T-helper 1 cell (primary cell): ENCODE measurements at places on chromosomes 5 and 9.

- DNase-seq, result no peak
Observed at GRCh38 chr9:97987487-97987886, 4.3 kb downstream of the ANP32B start.

- no peak for DNase-seq
Observed at GRCh38 chr5:180466316-180466715, 27.9 kb upstream of the CNOT6 start.

GRCh38 chr9:136522314-136523237 is 23.3 kb downstream of the NOTCH1 start:
- DNase-seq, result no peak

DNA sequence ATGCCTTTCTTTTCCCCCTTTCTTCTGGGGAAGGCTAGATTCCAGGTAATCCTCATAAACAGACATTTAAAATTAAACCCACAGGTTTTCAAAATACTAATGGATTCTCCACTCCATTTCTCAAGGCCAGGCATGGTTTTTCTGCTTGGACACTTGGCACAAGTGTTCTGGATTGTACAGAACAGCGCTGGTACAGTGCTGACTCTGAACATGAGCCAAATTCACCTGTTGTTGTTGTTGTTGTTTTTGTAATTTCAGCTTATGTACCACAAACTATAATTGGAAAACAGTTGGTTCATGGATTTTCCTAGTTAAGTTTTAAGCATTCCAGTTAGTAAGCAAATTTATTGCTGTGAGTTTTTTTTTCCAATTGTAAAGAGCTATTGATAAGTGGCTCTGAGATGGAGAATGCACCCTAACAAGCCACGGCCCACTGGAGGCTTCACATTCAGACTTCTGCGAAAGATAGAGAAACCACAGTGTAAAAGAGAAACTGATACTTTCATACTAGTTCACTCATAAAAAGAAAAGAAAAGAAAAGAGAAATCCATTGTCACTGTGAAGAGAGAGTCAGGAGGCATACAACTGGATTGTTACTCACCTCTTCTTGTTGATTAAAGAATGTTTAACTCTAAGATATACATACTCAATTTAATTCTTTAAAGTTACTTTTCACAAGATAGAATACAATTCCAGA is 16.2 kb upstream of the ITGA1 start:
- DNase-seq, result no peak

GRCh38 chr5:73151766-73152410 is 21.1 kb upstream of the TMEM174 start:
- DNase-seq, result no peak

DNA sequence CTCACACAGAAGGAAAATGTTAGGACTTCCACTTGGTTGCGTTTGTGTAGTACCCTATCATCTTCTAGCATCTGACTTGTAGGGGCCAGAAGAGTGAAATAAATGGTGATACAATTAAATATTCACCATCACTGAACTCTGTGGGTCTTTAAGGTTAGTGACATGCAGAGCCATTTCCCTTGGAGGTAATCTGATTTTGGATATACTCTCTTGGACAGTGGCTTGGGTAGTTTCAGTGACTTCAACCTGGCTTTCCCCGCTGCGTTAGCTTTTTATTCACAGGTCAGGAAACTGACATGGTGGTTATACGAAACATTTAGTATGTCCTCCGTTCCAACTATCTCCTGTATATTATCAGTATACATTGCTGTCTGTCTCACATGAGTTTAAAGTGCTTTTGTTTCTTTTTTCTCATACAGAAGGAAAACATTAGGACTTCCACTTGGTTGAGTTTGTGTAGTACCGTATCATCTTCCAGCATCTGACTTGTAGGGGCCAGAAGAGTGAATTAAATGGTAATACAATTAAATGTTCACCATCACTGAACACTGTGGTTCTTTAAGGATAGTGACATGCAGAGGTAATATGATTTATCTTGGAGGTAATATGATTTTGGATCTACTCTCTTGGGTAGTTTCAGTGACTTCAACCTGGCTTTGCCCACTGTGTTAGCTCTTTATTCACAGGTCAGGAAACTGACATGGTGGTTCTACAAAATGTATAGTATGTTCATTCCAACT is 883.6 kb downstream of the TAF11L14 start:
- DNase-seq, result no peak

DNA sequence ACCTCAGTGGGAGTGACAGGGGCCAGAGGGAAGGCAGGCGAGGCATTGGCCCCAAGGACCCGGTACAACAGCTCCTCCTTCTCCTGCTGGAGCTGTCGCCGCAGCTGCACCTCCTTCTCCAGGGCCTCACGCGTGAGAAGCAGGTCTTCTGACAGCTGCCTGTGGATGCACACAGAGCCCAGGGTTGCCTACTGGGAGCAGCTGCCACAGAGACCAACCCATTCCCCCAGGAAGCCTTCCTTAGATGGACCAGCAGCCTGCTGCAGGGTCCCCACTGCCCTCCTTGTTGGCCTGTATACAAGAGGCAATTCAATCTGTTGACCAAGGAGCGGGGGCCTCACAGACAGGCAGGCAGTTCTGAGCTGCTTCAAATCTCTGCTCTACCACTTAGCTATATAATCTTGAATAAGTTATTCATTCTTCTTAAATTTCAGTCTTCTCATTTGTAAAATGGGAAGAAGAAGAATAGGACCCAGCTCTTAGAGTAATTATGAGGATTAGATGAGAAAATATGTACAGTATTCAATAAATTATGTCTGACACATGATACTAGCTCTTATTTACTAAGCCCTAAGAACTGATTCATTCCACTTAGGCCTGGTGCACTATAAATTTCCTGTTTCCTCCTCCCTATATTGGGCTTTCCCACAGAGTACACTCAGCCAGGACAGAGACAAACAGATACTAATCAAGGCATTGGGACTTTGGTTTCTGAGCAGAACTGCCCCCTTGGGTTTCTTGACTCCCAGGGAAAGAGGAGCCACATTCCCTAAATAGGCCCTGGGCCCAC is 26.1 kb upstream of the ANXA6 start:
- no peak for DNase-seq

DNA sequence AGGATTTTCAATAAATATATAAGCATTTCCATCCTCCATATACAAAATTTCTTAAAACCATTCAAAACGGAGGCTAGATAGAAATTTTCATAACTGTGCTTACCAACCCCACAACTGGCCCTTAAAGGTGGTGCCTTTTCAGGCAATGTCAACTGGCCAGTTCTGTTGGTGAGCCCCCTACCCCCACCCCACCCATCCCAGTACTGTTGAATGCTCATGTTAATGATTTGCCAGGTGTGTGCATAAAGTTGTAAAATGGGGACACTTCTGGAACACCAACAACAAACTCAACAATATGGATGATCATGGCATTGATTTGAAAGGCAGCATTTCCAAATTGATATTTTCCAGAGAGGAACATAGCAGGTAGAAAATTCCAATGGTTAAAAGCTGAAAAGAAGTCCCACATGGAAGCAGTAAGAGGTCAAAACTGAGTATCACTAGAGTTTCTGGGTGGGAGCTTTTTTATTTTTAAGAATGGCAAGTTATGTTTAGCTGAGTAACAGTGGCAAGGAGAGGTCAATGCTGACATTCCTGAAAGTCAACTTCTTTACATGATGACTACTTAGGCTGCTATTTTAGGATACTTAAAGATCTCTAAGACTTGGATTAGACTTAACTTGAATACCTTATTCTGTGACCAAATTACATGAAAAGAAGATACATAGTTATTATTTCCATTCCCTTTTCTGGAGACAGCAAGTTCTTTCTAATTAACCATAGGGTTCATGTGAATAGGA is 2.7 kb downstream of the LEAP2 start:
- no peak for DNase-seq

DNA sequence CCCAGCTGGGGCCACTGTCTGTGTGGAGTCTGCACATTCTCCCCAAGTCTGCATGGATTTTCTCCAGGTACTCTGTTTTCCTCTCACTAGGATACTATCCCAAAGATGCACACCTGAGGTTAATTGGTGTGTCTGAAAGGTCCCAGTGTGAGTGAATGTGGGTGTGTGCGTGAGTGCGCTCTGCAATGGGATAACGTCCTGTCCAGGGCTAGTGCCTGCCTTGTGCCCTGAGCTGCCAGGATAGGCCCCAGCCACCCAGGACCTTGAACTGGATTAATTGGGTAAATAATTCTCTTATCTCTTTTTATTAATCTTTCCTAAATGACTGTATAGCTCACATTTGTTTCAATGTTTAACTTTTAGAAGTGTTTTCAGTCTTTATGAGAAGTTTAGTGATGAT is 11.5 kb upstream of the PANK3 start:
- no peak for DNase-seq

GRCh38 chr9:112354081-112354743 is 20.8 kb upstream of the PTBP3 start:
- DNase-seq, result no peak

- DNase-seq, result no peak
Observed at GRCh38 chr5:96004754-96005153, 43.1 kb upstream of the ELL2 start.

GRCh38 chr5:10731913-10732312 is 29.1 kb downstream of the DAP start:
- no peak for DNase-seq
